ENCODE measurements at places on chromosomes 4 and X. TPM values are rescaled to one million over a fixed set of nuclear protein-coding genes. Genes with fewer than 3 reads are reported as not detected.

The ARR3 gene
- total RNA-seq: not detected

The RASGEF1B gene
- 12.8 TPM for total RNA-seq

The RHOXF1 gene
- 2.7 TPM for total RNA-seq

The CAPN6 gene
- total RNA-seq: not detected

The BST1 gene
- 0.81 TPM for total RNA-seq

DNA sequence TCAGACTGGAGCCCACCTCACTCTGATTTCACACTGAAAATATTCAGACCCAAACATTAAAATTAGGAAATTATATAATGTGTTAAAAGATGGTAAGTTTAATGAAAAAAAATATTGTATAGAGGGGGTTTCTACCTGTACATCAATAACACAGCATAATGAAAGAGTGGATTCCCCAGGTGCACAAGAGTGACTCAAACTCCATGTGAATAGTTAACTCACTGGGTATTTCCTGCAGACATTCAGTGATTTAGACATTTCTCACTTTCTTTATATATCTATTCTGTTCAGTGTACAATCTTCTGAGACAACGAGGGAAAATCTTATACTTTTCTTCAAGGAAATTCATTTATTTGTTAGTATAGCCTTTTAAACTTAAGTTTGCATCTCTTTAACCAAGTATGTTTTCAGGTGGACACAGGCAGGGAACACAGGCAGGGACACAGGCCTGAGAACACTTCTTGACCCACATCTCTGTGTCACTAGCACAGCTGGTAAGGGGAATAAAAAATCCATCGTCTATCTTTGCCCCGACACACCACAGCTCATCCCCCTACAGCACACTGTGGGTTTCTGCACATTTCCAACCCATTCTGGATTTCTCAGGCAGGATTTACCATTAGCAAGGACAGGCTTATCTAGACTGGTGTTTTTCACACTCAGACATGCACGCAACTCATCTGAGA is 525.5 kb upstream of the BOD1L1 start:
- no peak for DNase-seq

DNA sequence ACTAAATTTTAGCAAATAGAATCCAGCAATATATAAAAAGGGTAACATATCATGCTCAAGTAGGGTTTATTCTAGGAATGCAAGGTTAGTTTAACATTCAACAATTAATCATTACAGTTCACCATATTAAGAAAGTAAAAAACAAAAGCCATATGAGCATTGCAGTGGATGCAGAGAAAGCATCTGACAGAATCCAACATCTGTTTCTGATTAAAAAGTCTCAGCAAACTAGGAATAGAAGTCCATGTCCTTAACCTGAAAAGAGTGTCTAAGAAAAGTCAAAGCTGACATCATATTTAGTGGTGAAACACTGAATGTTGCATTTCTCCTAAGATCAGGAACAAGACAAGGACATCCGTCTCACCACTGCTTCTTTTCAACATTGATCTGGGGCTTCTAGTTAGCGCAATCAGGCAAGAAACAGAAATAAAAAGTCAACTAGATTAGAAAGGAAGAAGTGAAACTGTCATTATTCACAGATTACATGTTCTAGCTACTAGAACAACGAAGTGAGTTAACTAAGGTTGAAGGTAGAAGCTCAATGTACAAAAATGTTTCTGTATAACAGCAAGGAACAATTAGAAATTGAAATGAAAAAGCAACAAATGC is 49.3 kb downstream of the MRPL1 start:
- no peak for DNase-seq

GRCh38 chr4:52949336-52949735 is 87.2 kb downstream of the RASL11B start:
- no peak for DNase-seq

DNA sequence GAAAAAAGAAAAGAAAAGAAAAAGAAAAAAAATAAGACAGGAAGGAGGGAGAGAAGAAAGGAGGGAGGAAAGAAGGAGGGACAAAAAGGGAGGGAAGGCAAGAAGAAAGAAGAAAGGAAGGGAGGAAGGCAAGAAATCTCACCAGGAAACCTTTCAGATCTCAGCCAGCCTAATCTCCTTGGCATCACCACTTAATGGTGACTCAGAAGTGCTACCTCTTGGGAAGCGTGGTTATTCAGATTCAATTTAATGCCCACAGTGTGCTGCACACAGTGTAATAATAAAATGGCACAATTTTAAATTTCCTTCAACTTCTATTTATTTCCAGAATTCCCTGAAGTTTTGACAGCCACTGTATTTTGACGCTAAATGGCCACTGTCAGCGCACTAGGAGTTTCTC is 50.3 kb downstream of the DKK2 start:
- DNase-seq: no peak

GRCh38 chrX:71117358-71117757 is 1.0 kb upstream of the MED12 start:
- no peak for DNase-seq

- DNase-seq: no peak
Measured at GRCh38 chr4:120886191-120886590, 36.3 kb downstream of the PRDM5 start.

GRCh38 chr4:121913667-121914066 is 38.2 kb downstream of the TRPC3 start:
- no peak for DNase-seq

DNA sequence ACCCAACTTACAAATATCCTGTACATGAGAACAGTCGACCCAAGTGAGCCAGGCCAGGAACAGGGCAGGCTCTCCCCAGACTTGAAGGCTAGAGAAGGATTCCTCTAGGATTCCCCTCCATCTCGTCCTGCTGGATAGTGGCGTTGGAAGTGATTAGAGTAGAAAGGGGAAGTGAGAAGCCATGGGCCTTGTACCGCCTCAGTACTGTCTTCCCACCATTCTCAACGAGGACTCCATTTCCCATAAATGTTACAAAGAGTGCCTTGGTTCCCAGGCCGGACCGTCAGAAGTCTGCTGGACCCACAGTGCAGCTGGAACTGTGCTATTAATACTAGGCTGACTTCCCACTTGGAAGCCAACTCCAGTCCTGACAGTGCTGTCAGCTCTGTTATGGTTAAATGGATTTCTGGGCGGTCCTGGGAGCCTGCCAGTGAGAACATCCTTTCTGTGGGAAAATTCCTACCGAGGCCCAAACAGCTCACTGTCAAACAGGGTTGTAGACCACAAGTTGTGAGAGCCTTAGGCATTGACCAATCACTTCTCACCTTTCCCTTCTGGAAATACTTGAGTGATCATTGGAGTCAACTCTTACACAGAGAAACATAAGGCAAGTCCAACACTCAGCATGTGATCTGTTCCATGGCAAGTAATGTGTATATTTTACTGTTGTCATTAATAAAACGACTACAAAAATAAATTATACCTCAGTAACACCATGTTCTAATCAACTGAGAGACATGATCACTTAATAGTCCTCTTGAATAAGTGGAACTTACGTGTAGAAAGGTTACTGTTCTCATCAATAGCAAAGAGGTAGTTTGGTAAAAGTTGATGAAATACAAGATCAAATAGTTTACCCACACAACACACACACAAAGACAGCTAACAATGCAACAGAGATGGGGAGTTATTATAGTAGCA is 58.4 kb downstream of the AMELX start:
- DNase-seq: no peak

DNA sequence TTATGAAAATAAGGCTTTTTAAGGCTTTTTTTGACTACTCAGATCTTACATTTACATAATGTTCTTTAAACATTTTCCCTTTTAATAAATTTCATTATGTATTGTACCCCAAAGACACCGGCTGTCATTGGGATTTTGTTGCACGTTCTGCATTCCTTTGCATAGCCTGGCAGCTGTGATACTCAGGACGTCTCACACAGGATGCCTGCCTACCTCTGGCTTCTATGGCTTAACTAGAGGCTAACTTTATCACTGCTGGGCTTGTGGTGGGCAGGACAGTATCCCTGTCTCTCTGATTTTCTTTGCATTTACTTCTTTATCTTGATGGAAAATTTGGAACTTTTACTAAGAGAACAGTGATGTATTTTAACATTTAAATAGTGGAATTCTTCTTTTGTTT is 147.8 kb downstream of the BMPR1B start:
- DNase-seq: no peak

DNA sequence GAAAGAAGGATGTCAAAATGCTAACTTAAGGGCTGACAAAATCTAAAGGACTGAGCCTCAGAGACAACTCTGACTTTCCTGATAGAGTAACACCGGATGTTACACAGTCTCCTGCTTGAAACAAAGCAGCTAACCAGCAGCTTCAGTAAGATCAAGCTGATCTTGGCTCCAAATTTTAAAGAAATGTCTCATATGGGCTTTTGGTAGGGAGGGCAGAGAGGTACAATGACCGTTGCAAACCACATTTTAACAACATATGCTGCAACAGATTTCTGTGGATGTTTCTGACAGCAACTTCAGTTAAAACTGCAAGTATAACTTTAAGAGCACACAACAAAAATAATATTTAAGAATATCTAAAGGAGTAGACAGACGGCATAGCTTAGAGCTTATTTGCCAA is 9.1 kb downstream of the RPGR start:
- DNase-seq: no peak

- DNase-seq: no peak
Measured at GRCh38 chr4:183989931-183990330, 84.8 kb downstream of the STOX2 start.

GRCh38 chr4:137705171-137705783 is 173.0 kb upstream of the PCDH18 start:
- DNase-seq: no peak

DNA sequence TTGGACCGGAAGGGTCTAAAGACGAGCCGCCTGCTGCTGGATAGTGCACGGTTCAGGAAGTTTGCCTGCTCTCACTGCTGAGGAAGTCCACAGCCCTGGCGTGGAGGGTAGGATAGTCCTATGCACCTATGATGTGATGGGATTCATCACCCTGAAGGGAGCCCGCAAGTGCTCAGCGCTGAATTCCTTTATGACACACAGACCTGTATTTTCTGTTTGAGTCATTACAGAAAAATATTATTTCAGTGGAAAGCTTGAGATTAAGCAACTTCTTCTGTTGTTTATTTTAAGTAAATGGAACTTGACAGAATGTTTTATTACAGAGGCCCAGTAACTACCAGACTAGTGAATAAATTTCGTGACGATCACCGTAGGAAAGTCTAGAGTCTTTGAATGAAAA is 123.2 kb downstream of the TRIML1 start:
- no peak for DNase-seq

DNA sequence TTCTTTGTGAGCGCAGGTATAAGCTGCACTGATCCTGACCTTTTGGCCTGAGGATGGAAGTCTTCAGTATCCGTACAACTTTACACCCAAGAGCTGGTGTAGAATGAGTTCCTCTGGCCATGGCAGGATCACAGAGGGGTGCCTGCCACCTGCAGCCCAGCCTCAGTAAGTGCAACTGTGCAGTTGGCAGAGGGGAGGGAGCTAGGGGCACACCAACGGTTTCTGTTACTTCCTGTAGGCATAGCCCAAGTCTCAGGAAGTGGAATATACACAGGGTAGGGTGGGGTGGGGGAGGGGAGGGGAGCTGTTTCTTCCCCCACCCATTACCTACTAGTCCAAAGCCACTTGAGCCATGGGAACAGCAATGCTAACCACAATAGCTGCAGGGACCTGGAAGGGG is 85.4 kb upstream of the GBA3 start:
- no peak for DNase-seq

DNA sequence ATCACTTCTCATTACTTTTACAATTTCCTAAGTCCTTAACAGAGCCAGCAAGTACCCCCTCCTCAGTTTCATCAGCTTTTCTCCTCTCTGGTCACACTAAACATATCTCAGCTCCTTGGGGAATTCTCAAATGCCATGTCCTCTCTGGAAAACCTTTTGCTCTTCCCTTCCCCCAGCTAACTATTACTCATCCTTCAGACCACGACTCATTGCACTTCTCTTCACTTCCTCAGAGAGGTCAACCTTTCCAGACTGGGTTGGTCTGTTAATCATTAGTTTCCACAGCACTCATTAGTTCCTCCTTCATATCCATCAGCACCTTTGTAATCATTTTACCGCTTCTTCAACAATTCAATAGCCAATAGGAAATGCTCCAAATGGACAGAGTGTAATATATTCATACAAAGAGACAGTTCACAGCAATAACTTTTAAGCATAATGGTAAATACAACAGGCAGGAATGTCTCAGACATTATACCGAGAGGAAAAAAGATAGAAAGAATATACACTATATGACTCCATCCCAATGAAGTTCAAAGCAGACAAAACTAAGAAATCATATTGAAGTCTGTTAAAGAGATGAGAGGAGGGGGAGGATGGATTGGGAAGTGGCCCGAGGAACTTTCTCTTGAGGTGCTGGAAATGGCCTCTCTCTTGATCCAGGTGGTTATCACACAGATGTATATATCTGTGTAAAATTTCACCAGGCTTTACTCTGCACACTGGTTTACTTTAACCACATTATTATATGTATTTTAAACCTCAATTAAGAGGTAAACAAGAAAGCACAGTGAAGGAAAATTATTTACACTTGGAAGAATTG is 39.6 kb downstream of the DDX60L start:
- DNase-seq: no peak

DNA sequence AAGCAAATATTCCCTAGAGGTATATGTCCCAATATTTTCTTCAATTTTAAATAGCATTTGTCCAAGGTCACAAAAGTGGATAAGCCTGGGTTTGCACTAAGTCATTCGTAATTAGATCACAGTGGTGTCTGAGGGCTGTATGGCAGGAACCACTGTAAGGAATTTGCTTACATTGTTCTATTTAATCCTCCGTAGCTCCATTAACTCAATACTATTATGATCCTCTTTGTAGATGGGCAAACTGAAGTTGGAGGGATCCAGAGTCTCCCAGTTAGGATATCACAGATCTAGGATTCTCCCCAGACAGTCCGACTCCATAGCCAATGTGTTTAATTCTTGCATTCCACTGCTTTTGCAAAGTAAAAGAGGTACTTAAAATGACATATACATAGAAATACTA is 242.7 kb upstream of the DCAF8L1 start:
- no peak for DNase-seq

DNA sequence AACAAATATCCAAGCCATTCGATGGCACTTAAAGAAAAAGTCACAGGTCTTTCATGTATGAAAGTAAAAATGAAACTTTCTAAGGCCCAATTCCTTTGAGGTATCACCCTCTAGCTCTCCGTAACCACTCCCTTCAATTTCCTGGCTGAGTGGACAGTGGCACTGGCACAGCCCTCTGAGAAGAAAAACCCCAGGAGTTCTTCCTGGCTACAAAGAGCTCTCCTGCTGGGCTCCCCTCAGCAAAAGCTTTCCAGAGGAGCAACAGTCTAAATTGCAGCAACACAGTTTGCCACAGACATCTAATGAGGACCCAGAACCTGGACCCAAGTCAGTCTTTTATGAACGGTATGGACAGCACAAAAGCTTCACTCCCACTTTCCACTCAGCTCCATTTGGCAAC is 71.8 kb downstream of the FUNDC1 start:
- DNase-seq: no peak

DNA sequence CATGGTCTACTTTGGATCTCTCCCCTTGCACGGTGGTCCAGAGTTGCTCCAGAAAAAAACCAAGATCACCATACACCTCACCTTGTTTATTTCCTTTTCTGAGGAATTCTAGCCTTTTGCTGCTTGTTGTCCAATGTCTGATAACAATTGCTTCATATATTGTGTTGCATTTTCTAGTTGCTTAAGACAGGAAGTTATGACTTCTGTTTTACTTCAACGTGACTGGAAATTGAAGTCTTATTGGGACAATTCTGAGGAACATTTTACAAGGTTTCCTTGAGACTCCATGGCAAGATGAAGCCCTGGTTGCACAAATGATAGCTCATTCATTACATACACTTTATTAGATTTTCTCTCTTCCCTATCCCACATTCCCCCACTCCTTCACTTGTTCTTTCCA is 5.2 kb downstream of the CXCL1 start:
- DNase-seq: no peak
